ENCODE measurements at places on chromosomes 1 and 21.

- no peak for DNase-seq
These were observed 43.0 kb downstream of the PRKAB2 start for GRCh38 chr1:147129116-147129873.

- DNase-seq, result no peak
These were observed 51.6 kb downstream of the NID1 start for GRCh38 chr1:236013330-236013729.

DNA sequence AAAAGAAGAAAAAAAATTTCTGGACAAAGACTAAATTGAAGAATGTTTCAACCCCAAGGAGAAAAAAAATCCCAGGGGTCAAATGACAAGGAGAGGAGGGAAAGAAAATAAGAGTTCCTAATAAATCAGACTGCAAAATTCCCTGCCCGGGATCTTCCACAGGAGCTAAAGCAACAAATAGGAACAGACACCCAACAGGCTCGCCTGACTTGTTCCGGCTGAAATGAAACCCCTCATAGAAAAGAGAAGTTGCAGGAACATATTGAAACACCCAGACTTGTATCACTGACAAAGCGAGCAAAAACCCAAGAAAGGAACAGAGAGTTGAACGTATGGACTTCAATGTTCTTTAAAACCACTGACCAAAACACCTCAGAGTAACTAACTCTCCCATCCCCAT, 123.0 kb downstream of the TIAM1 start:
- no peak for DNase-seq

DNA sequence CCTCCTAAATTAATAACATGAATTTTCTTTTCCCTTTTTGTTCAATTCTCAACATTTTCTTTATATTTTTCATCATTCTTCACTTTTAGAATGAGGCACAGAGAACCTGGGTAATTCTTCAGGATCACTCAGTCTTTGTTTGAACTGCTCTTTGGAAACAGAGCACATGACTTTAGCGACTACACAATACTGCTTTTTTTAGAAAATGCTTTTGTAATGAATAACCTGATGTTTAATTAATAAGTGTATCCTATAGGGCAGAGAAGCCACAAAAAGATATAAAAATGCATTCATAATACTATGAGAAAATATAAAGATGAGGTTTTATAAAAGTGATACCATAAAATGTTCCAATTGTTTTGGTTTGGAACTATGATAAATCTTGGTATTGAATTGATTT, 77.8 kb downstream of the LRRC7 start:
- no peak for DNase-seq

- DNase-seq, result no peak
These were observed 714 bp upstream of the ST6GALNAC5 start for GRCh38 chr1:76866566-76866965.

GRCh38 chr1:31487143-31487542, 74.1 kb downstream of the SERINC2 start:
- DNase-seq, result no peak

GRCh38 chr1:68103011-68103545, 52.7 kb upstream of the DIRAS3 start:
- no peak for DNase-seq

GRCh38 chr1:213266983-213267772, 216.1 kb downstream of the RPS6KC1 start:
- no peak for DNase-seq

DNA sequence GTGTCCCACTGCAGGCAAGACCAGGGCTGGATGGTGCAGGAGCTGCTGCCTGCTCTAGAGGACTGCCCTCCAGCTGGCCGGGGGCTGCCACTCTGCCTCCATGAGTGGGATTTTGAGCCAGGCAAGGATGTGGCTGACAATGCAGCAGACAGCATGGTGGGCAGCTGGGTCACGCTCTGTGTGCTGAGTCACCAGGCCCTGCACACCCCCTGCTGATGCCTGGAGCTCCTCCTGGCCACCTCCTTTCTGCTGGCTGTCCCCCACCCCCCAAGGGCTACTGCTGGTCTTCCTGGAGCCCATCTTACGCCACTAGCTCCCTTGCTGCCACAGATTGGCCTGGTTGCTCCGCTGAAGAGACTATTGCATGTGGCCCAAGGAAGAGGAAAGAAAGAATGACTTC, 3.9 kb upstream of the ZSCAN20 start:
- DNase-seq, result no peak

DNA sequence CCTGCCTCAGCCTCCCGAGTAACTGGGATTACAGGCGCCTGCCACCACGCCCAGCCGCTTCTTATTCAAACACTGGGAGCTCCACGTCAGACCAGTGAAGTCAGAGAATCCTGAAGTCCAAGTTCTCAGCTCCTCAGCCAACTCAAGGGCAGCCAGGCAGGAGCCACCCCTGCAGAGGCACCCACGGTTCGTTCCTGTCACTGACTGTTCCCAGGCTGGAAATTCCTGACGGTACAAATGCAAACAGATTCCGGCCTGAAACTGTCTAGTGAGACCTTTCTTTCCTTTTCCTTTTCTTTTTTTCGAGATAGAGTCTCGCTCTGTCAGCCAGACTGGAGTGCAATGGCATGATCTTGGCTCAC, 11.7 kb downstream of the SLC35E2B start:
- DNase-seq, result no peak

GRCh38 chr1:246786606-246787238, 62.5 kb downstream of the SCCPDH start:
- no peak for DNase-seq

- DNase-seq, result no peak
These were observed 119.1 kb downstream of the RRAGC start for GRCh38 chr1:38740487-38740886.

DNA sequence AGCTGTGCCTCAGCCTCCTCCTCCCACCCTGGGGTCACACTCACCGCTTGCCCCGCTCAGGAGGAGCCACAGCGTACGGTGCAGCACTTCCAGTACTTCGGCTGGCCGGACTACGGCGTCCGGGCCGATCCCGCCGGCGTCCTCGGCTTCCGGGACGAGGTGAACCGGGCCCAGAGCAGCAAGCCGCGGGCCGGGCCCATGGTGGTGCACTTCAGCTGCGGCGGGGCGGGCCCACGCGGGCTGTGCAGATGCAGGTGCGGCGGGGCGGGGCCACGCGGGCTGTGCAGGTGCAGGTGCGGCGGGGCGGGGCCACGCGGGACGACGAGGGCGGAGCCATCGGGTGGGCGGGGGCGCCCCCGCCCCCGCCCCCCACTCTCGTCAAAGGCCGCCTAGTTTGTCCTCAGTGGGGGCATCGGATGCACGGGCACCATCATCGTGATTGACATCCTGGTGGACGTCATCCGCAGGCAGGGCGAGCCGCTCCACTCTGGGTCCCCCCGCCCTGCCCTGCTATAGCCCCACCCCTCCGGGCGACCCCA, 5.5 kb downstream of the RNF223 start:
- no peak for DNase-seq

- no peak for DNase-seq
These were observed 49.5 kb upstream of the NPL start for GRCh38 chr1:182740120-182740519.

- no peak for DNase-seq
These were observed at the start of gene KDF1 for GRCh38 chr1:26959722-26960624. Gene KDF1 (minus strand): TSS chr1:26960468. CDS start chr1:26952380, 8,088 bp downstream.

GRCh38 chr1:234093741-234094140, 189.3 kb downstream of the SLC35F3 start:
- no peak for DNase-seq

GRCh38 chr1:34403156-34403555, 226.4 kb downstream of the C1orf94 start:
- DNase-seq, result no peak

GRCh38 chr1:245285168-245285567, 130.4 kb downstream of the KIF26B start:
- no peak for DNase-seq

DNA sequence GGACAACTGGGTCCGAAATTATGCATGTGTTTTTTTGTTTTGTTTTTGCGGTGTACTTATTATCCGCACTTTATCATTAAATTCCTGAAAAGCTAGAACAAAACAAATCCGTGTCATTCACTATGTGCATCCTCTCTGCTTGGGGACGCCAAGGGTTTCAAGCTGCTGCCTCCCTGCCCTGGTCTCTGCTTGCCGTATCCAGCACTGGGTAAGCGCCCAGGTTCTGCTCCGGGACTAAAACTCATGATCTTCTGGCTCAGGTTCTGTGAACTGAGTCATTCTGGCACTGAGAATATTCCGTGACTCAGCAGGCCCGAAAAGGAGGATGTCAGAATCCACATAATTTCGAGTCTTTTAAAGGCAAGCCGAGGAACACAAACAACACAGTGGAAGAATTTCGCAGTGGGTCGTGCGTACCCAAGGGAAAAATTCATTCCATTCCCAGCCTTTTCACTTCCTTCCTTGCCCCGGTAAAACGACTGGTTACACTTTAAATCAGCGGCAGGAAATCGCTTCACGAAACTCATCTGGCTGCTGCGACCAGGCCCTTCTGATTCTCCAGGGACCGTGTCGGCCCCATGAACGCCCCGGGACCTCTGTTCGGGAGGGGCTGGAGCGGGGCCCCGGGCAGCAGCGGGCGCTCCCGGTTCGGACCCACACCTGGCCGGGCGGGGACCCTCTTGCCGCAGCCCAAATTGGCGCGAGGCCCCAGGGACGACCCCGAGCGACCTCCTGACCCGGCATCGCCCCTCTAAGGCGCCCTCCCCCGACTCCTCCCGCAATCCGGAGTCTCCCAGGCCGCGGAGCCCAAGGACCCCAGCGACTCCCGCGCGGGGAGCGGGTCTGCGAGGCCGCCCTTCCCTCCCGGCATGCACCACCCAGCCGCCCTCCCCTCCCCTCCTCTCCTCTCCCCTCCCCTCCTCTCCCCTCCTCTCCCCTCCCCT, 746 bp upstream of the LAMC1 start:
- DNase-seq, result peak; percentile 94

- no peak for DNase-seq
These were observed 41.3 kb downstream of the TBX19 start for GRCh38 chr1:168321945-168322344.

- DNase-seq, result no peak
These were observed 15.2 kb upstream of the YRDC start for GRCh38 chr1:37822906-37823815.

DNA sequence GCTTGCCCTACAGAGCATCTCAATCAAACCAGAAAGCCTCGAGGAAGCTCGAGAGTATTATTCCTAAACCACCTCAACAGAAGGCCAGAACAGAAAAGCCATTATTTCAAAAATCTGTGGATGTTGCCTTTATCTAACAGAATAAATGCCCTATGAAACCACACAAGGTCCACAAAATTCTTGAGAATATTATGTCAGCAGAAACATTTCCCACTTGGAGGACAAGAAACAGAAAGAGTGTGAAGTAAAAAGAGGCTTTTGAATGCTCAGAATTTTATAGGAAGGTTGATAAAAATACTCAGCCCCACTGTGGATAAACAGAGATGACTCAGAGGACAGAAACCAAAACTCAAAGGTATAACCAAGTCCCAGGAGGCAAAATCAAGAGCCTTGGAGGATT, 146.4 kb upstream of the LRRC7 start:
- DNase-seq, result no peak

DNA sequence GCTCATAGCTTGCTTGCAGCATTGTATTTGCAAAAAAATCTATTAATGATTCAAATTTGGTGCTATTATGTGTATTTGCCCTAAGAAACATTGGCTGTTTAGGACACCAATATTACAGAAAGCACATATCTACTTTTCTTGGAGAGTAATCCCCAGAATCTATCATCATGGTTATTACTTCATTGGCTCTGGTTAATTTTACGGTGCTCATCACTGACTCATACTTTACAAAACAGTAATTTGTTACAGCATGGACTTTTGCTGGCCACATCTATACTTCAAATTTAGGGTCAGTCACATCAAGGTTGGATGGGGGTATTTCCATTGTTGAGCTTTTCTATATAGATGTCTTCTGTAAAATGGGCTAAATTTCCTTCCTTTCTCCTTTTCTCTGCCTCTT, 45.7 kb downstream of the SH3GLB1 start:
- no peak for DNase-seq

DNA sequence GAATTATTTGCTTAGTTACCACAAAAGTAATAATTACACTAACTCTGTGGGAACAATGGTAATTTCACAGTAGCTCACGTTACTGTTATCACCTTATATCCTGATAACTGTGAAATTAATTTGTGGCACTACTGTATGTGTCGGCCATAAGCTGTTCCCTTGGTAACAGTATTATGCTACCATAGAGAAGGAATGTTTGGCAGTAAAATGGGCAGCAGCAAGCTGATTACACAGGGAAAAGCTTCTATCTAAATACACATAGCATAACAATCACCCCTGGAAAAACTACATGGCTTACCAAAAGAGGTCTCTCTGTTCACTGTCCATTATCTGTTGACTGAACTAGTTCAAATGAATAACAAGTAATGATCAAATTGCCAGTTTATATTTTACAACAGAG, 124.1 kb downstream of the DPYD start:
- no peak for DNase-seq

- no peak for DNase-seq
These were observed 154.3 kb upstream of the RNPC3 start for GRCh38 chr1:103371234-103371633.

- DNase-seq, result no peak
These were observed 27.1 kb downstream of the PARK7 start for GRCh38 chr1:7988576-7988975.

DNA sequence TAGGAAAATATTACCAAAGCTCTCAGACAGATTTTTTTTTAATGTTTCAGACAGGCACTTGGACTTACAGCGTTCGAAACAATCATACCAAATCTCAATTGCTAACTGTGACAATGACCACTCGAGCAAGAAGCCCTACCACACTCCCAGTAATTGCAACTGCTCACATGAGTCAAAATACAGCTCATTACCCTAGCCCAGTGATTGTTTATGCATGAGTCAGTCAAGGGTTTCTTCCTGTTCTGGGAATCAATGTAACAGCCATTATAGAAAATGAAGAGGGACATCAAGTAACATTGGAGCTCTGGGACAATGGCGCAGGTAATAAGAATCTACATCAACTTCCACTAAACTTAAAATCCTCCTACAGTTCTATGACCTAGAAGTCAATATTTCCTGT, 56.1 kb upstream of the SH3GLB1 start:
- peak; percentile 11 for DNase-seq

DNA sequence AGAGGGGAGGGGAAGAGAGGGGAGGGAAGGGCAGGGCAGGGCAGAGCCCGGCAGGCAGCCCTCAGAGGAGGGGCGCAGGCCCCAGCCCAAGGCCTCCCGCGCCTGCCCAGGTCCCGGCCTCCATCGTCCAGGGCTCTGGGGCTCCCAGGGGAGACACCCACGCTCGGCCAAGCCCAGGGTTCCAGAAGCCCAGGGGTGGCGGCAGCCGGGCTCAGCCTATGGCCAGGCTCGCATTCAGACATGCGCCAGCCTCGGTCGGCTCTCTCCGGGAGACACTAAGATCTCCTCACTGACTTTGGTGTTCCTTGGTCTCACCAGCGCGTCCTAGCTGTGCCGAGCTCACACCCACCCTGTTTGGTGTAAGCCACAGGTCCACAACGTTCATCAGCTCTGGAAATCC, 7.1 kb upstream of the ANKRD65 start:
- DNase-seq, result no peak

GRCh38 chr1:186682736-186683135, 2.5 kb upstream of the PTGS2 start:
- peak; percentile 14 for DNase-seq

- DNase-seq, result no peak
These were observed 5.8 kb downstream of the ID3 start for GRCh38 chr1:23553231-23554126.

- DNase-seq, result no peak
These were observed 88.6 kb downstream of the RIPK4 start for GRCh38 chr21:41678016-41678923.

GRCh38 chr1:203324105-203325025, 19.0 kb downstream of the BTG2 start:
- DNase-seq, result no peak

Data from AG09319 (cell line).